ENCODE measurements at places on chromosomes 1 and 21. TPM values are rescaled to one million over a fixed set of nuclear protein-coding genes. Genes with fewer than 3 reads are reported as not detected.

DNA sequence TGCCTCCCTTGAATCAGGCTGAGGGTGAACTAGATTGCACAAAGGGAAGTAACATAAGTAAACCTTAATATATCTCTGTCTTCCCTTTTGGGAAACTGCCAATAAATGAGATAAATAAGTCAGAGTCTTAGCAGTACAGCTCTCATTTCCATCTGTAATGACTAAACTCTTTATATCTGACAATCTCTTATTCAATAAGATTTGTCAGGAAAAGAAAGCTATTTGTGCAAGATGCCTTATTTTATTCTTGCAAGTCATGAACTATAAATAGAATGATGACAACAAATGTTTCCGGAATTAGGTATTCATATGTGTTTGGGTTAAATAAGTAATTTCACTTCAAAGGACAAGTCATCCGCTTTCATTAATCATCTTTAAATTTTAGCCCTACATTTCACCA is 229.2 kb downstream of the PTGER3 start:
- DNase-seq = no peak

DNA sequence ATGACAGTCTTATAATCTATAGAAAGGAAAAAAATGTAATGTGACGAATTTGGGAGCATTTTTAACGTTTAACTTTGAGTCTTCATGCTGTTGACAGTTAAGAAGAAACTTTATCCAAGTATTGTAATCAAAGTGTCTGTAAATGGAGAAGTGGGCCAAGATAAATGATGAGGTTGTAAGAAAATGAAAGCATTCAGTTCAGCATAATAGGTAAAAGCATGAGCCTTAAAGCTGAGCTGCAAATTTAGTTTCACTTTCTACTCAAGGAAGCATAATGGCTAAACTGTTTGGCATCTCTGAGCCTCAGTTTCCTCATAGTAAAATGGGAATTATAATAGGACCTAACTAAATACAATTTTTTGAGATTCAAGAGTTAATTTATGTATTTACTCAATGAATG is 1554.8 kb downstream of the KCNT2 start:
- no peak for DNase-seq

GRCh38 chr1:22315315-22316078 is 136.2 kb upstream of the ZBTB40 start:
- DNase-seq = no peak

GRCh38 chr1:59678493-59679228 is 136.1 kb upstream of the HOOK1 start:
- DNase-seq = no peak

DNA sequence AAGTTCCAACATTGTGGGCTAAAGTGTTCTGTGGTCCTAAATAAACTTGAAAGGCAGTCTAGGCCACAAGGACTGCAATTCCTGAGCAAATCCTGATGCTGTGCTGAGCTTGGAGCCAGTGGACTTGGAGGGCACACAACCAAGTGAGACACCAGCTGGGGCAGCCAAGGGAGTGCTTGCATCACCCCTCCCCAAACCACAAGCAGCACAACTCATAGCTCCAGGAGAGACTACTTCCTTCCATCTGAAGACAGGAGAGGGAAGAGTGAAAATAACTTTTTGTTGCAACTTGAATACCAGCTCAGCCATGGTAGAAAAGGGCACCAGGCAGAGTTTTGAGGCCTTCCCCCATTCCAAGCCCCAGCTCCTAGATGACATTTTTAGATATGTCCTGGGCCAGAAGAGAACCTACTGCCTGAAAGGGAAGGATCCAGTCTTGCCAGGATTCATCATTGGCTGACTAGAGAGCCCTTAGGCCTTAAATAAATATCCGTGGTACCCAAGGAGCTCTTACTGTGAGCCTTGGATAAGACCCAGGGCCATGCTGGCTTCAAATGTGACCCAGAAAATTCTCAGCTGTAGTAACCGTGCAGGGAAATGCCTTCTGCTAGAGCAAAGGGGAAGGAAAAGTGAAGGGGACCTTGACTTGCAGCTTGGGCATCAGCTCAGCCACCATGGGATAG is 35.4 kb upstream of the LRRC8B start:
- DNase-seq = no peak

The NES gene
- total RNA-seq = 146 TPM

GRCh38 chr21:17610911-17611310 is 1.8 kb downstream of the BTG3 start:
- no peak for DNase-seq

- no peak for DNase-seq
Measured at GRCh38 chr1:162381941-162382750, 618 bp downstream of the C1orf226 start.

- peak; percentile 80 for DNase-seq
Measured at GRCh38 chr1:184792450-184792969, 37.9 kb upstream of the EDEM3 start.

DNA sequence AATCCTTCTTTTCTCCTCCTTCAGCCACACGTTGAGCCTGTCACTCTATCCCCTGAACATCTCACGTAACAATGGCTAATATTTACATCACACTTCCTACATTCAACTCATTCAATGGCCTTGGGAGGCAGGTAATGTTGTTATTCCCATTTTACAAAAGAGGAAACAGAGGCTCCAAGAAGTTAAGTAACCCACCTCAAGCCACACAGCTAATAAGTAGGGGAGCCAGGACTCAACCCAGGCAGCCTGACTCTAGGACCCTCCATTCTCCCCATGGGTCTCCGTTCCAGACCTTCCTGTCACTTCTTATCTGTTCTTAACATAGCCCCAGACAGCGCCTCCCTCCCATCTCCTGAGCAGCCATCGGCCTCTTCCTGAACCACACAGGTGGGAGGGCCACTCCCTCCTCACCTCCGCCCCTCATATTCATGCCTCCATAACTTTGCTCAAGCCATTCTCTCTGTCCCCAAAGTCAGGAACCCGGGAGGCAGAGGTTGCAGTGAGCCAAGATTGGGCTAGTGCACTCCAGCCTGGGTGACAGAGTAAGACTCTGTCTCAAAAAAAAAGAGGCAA is 2.2 kb downstream of the PADI4 start:
- DNase-seq = no peak

- DNase-seq = peak; percentile 64
Measured at GRCh38 chr1:1080122-1080757, 6.1 kb upstream of the RNF223 start.

- DNase-seq = no peak
Measured at GRCh38 chr1:194658090-194658439, 1471.7 kb upstream of the B3GALT2 start.

DNA sequence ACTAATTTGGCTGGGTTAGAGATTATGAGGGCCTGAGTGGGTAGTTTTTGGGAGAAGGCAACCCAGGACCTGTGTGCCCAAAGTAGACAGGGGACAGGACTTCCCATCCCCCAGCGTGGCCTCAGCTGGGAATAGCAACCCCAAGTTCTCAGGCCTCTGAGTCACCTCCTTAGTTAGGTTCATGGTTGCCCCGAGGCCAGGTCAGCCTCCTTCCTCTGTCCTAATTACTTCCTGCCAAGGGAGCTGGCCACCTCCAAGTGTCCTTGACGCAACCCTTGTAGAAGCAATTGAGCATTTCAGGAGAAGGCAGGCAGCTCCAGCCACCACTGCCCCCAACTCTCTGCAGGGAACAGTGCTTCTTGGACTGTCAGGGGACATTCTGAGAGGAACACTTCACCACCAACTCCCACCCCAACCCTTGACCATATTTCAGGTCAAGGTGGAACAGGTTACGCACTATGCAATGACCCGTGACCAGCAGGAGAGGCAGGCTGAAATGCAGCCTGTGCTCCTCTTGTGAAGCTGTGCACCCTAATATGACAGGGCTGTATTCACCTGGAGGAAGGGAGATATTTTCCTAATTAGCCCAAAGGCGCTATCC is 5.1 kb upstream of the NT5C1A start:
- DNase-seq = no peak

All from right cardiac atrium (tissue), 5 donors.